ENCODE measurements at places on chromosomes 6 and 20.

DNA sequence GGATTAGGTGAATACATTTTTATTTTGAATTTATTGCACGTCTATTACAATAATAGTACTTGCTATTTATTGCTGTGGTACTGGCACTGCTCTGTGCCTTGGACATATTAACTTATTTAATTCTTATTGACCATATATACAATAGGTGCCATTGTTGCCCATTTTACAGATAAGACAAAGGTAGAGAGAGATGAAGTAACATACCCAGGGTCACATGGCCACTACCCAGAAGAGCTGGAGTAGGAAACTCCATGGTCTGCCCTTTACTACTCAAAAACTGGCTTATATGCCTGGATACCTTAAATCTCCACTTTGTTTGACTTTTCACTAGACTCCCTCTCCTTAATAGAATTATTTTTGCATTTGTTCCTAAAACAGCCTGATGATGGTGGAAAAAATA is 67.5 kb downstream of the ADGRG6 start:
- H3K27ac ChIP-seq: no peak overlapping the region
- H3K4me3 ChIP-seq: no peak overlapping the region
- no peaks in the 10 kb centered on the region for H3K36me3 ChIP-seq
- H3K27me3 ChIP-seq: no peaks in the 10 kb centered on the region

GRCh38 chr20:37699202-37699601 is 5.4 kb downstream of the CTNNBL1 start:
- H3K27ac ChIP-seq: no peak overlapping the region
- peaks cover 11% of the 10 kb centered on the region for H3K4me1 ChIP-seq
- H3K27me3 ChIP-seq: no peaks in the 10 kb centered on the region
- H3K36me3 ChIP-seq: no peaks in the 10 kb centered on the region

GRCh38 chr6:124148236-124148957 is 344.7 kb downstream of the NKAIN2 start:
- DNase-seq: no peak
- H3K27ac ChIP-seq: no peak overlapping the region
- H3K4me1 ChIP-seq: no peaks in the 10 kb centered on the region
- H3K36me3 ChIP-seq: no peaks in the 10 kb centered on the region

DNA sequence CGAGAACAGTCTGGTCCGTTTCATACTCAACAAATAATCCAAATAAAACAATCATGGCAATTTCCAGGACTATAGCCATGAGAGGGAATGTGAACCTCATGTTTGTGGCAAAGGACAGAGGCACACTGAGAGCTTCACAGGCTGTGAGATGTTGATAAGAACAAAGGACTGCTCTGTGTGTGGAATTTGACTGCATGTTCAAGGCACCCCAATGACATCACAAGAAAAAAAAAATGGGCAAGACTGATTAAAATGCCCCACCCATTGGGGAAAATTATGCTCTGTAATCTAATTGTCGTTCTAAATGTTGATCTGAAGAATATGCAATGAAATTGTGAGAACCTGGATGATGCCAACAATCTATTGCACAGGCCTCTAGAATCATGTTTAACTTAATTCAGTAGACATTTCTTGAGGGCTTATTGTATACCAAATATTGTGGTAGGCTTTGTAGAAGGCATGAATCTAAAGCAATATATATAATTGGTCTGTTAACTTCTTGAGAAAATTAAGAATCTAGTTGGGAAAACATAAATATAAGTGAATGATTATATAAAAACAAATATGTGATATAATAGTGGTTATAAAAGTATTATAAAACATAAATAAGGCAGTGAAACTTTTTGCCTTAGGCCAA is at the start of gene RHAG:
RHAG (minus strand) TSS at position 127 of the 637 bp plus-strand sequence; CDS start at position 100, 27 bp downstream.
- peaks cover 20% of the 10 kb centered on the region for H3K36me3 ChIP-seq
- H3K27me3 ChIP-seq: no peaks in the 10 kb centered on the region
- no peaks in the 10 kb centered on the region for H3K4me1 ChIP-seq
- DNase-seq: peak; percentile 96
- H3K4me3 ChIP-seq: peak within 1 kb of the TSS; percentile 66

DNA sequence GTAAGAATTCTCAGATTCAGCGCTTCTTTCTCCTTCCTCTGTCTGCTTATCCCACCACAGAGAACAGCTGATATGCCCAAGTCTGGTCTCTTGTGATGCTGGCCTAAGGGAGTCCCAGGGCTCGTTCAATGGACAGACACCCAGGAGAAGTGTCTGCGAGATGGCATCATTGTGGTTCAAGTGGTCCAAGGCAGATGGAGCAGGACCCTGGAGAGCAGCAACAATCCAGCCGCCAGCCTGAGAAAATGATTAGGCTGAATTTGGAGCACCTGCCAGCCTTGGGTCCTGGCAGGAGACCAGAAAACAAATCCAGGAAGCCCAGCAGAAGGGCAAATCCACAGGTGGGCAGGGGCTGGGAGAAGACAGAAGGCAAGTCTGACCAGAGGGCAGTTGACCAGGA is 145.8 kb downstream of the PTPRT start:
- H3K4me3 ChIP-seq: no peak overlapping the region
- H3K4me1 ChIP-seq: no peaks in the 10 kb centered on the region
- no peak for DNase-seq
- H3K36me3 ChIP-seq: no peaks in the 10 kb centered on the region
- no peak overlapping the region for H3K27ac ChIP-seq

- no peaks in the 10 kb centered on the region for H3K27me3 ChIP-seq
- H3K36me3 ChIP-seq: no peaks in the 10 kb centered on the region
- H3K4me3 ChIP-seq: no peak overlapping the region
- peak; percentile 56 for DNase-seq
- H3K27ac ChIP-seq: no peak overlapping the region
Observed at GRCh38 chr6:43129434-43130194, 41.5 kb upstream of the SRF start.

DNA sequence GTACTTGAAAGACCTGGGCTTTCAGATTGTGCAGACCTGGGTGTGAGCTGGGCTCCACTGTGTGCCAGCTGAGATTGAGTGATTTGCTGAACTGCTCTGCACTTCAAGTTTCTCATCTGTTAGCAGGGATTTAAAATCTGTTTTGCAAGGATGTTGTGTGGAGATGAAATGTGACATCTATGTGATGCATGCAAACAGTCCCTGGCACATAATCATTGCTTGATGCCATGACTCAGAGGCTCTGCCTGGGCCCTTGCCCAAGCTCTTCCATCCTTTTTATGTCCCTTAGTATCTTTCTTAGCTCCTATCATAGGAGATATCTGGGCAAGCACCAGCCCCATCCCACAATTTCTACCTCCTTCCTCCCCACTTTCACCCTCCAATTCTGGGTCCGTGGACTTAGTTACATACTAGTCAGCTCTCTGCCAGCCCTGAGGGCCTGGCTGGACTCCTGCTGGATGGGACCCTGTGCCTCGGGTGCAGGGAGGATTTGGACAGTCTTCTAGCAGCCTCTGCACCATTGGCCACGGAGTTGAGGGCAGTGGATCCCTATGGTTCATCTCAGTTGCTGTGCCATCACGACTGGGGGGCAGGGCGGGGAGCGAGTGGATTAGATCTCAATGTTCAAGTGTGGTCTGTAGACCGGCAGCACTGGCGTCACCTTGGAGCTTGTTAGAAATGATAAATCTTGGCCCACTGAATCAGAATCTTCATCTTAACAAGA is 103.6 kb downstream of the MAP3K7 start:
- no peak overlapping the region for H3K4me3 ChIP-seq
- no peak overlapping the region for H3K27ac ChIP-seq
- no peaks in the 10 kb centered on the region for H3K36me3 ChIP-seq
- no peak for DNase-seq
- H3K4me1 ChIP-seq: peaks cover 8% of the 10 kb centered on the region

GRCh38 chr6:26651133-26651781 is 8.3 kb downstream of the ZNF322 start:
- H3K36me3 ChIP-seq: peaks cover 55% of the 10 kb centered on the region
- no peaks in the 10 kb centered on the region for H3K4me1 ChIP-seq
- no peak for DNase-seq
- H3K27ac ChIP-seq: no peak overlapping the region

GRCh38 chr6:6713657-6714056 is 125.1 kb downstream of the LY86 start:
- H3K4me1 ChIP-seq: peaks cover 28% of the 10 kb centered on the region
- no peak overlapping the region for H3K4me3 ChIP-seq
- H3K36me3 ChIP-seq: no peaks in the 10 kb centered on the region
- H3K27ac ChIP-seq: no peak overlapping the region

DNA sequence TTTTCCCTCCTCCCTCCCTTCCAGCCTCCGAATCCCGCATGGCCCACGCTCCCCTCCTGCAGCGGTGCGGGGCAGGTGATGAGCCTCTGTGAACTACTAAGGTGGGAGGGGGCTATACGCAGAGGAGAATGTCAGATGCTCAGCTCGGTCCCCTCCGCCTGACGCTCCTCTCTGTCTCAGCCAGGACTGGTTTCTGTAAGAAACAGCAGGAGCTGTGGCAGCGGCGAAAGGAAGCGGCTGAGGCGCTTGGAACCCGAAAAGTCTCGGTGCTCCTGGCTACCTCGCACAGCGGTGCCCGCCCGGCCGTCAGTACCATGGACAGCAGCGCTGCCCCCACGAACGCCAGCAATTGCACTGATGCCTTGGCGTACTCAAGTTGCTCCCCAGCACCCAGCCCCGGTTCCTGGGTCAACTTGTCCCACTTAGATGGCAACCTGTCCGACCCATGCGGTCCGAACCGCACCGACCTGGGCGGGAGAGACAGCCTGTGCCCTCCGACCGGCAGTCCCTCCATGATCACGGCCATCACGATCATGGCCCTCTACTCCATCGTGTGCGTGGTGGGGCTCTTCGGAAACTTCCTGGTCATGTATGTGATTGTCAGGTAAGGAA is at the start of gene OPRM1:
OPRM1 (plus strand) TSS at position 10 of the 612 bp plus-strand sequence; CDS start at position 315, 305 bp downstream.
- peak; percentile 9 for DNase-seq
- no peak within 1 kb of the TSS for H3K4me3 ChIP-seq
- H3K4me1 ChIP-seq: no peaks in the 10 kb centered on the region
- H3K27ac ChIP-seq: no peak within 1 kb of the TSS
- no peaks in the 10 kb centered on the region for H3K27me3 ChIP-seq
- no peaks in the 10 kb centered on the region for H3K36me3 ChIP-seq

GRCh38 chr6:25138934-25139415 is 140.2 kb upstream of the CARMIL1 start:
- no peak overlapping the region for H3K4me3 ChIP-seq
- no peaks in the 10 kb centered on the region for H3K36me3 ChIP-seq
- no peaks in the 10 kb centered on the region for H3K4me1 ChIP-seq

GRCh38 chr6:116073765-116074440 is 13.2 kb upstream of the FRK start:
- no peak overlapping the region for H3K4me3 ChIP-seq
- H3K27me3 ChIP-seq: no peaks in the 10 kb centered on the region
- no peak for DNase-seq
- no peaks in the 10 kb centered on the region for H3K36me3 ChIP-seq

- H3K27me3 ChIP-seq: no peaks in the 10 kb centered on the region
- peak; percentile 71 for DNase-seq
- peaks cover 42% of the 10 kb centered on the region for H3K36me3 ChIP-seq
- peaks cover 68% of the 10 kb centered on the region for H3K4me1 ChIP-seq
- peak overlapping the region; percentile 92 for H3K27ac ChIP-seq
Observed at GRCh38 chr20:50111120-50111828, 1.7 kb downstream of the UBE2V1 start.

GRCh38 chr6:2396846-2397630 is 151.6 kb upstream of the GMDS start:
- no peak overlapping the region for H3K27ac ChIP-seq
- DNase-seq: no peak
- H3K4me1 ChIP-seq: no peaks in the 10 kb centered on the region
- no peak overlapping the region for H3K4me3 ChIP-seq

DNA sequence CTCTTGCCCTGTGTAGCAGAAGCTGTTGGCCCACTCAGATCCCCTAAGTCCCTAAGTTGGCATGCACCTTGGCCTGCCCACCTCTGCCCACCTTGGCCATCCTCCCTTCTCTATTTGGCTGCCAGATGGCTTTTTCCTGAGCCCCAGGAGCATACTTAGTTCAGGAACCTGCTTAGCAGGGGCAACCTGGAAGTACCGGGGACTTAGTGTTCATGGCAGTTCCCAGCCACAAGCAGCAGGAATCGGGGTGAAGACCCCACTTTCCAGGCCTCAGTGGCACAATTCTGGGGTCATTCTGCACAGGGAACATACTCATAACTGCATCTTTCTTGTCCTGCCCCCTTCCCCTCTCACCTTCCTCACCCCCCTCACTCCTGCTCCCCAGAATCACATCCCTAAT is 158.0 kb upstream of the PMEPA1 start:
- DNase-seq: no peak
- peaks cover 33% of the 10 kb centered on the region for H3K27me3 ChIP-seq
- no peak overlapping the region for H3K4me3 ChIP-seq

DNA sequence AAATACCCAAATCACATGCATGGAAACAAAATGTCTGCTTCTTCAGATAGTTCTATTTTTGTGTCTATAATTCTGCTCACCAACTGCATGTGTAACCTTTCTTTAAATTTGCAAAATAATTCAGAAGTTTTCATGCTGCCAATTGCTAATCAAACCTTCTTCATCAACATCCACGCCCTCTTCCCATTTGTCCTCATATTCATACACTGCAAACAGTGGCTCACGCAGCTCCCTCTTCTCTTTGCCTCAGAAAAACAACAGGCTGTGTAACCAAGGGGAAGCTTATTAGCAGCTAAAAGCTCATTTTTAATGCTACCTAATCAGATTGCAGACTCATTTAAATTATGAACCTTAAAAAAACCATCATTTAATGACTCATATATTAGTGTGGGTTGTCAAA is 555.0 kb upstream of the EPHA7 start:
- H3K27ac ChIP-seq: no peak overlapping the region
- H3K4me3 ChIP-seq: no peak overlapping the region
- H3K4me1 ChIP-seq: no peaks in the 10 kb centered on the region
- no peaks in the 10 kb centered on the region for H3K36me3 ChIP-seq

DNA sequence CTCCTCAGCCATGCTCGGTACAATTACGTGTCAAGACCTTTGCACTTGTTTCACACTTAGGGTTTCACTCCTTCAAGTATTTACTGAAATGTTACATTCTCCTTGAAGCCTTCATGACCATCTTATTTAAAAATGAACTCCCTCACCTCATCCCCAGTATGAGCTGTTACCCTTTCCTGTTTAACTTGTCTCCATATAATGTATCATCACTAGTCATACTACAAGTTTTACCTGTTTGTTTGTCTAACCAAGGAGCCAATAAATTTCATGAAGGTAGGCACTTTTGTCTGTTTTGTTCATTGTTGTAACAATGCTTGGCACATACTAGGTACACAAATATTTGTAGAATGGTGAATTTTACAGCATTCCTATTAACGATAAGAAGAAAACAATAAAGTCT is 46.1 kb upstream of the MTRF1L start:
- no peaks in the 10 kb centered on the region for H3K4me1 ChIP-seq
- H3K27ac ChIP-seq: no peak overlapping the region
- no peak overlapping the region for H3K4me3 ChIP-seq
- no peaks in the 10 kb centered on the region for H3K27me3 ChIP-seq
- no peaks in the 10 kb centered on the region for H3K36me3 ChIP-seq
